NCI-H1092 (cell line): ENCODE measurements at places on chromosomes 2 and 18.

GRCh38 chr18:48003426-48004349, 73.2 kb upstream of the SMAD2 start:
- DNase-seq: no peak

DNA sequence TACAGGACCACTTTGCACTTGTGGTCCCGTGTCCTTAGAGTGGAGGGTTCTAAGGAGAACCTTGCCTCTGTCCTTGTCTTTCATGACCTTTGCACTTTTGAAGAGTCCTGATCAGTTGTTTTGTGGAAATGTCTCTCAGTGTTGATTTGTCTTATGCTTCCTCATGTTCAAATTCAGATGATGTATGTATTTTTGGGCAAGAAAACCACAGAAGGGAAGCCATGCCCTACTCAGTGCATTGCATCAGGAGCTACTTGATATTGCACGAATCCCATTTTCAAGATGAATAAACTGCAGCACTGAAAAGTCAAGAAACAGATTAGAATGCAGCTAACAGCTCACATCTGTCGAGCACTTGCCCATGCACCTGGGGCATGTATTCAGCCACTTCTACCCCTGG, 152.2 kb downstream of the INHBB start:
- DNase-seq: no peak

- no peak for DNase-seq
These were observed 198.5 kb downstream of the TNS1 start for GRCh38 chr2:217804338-217804737.

DNA sequence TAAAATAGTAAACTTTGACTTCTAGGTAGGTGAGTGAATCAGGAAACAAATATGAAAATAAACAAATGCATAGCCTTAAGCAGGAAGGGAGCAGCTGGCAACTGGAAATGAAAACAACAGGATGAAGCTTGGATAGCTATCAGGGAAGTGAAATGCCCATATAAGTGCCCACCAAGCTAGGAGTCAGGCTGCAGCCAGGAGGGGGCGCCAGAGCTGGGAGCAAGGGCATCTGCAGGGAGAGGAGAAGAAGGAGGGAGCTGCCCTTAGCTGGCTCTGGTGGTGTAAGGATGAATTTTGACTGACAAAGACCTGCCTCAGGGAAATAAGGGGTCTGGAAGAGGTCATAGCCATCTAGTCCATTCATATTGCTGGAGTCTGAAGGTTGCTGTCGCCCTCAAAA, 298.3 kb downstream of the TDRD15 start:
- DNase-seq: no peak

DNA sequence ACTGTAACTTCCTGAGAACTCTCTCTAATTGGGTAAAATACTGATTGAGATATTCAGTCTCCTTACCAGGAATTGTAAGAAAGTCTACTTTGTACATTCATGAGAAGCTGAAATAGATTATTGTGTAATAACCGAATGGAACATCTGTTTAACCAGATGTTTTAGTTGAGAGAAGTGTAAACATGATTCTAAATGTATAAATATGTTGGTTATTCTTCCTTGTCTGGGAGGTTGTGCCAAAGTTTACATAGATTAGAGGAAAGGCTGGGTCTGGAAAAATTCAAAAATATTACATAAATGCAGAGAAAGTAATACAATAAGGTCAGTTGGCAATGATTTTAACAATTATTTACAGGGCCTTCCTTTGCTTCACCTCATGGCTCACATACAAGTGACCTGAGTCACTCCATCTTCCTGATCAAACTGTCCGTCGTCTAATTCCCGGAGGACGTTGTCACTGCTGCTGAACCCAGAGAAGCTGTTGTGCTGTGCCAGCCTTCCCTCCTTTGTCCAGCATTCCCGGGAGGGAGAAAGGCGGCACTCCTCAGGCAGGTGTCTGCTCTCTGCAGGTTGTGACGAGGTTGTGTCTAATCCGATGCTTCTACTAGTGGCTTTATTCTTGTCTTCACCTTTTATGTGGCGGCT, 55.9 kb downstream of the MOB4 start:
- DNase-seq: no peak

DNA sequence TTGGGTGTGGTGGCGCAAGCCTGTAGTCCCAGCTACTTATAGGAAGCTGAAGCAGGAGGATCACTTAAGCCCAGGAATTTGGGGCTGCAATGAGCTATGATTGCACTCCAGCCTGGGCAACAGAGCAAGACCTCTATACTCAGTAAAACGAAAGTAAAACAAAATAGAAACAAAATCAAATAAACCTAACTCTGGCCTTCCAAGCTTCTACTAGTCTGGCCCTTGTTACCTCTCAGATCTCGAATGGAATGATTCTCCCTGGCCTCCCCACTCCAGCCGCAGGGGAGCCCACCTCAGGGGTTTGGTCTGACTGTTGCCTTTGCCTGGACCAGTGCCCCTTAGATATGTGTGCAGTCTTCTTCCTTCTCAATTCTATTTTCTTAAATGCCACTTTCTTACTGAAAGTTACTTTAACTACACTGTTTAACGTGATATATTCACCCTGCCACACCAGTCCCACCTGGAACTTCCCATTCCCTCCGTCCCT, 160.0 kb upstream of the GCFC2 start:
- no peak for DNase-seq

DNA sequence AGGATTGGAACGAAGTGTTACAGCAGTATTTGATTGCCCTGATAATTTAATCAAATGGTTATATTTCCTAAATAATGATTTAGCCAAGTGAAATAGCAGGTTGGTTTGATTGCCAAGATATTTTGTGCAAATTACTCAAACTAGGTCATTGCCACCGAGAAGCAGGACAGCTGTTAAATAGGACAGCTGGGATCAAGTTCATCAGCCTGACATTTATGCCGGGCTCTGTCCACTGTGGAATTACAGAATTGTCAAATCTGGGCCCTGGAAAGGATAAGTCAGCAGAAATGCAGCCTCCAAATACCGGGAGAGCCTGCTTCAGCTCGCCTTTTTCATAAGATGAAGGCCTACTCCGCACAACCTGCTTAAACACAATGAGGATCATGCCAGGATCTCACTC, 73.9 kb upstream of the RPL31 start:
- DNase-seq: no peak

GRCh38 chr2:222912117-222912516, 51.3 kb downstream of the ACSL3 start:
- no peak for DNase-seq

DNA sequence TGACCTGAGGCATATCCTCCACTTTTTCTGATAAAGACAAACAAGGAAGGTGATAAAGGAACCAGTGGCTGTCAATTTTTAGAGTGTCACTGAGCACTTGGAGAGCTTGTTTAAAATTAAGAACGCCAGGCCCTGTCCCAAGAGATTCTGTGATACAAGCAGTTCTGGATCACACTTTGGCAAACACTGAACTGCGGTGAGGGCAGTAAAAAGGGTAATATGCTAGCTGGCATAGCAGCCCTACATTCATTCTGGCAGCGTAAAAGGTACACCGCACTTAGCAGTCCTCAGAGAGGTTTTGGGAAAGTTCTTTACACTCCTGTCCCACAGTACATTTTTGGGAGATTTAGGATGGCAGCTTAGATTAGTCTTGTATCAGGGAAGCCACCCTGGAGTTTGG, 101.3 kb upstream of the CCDC150 start:
- DNase-seq: no peak

DNA sequence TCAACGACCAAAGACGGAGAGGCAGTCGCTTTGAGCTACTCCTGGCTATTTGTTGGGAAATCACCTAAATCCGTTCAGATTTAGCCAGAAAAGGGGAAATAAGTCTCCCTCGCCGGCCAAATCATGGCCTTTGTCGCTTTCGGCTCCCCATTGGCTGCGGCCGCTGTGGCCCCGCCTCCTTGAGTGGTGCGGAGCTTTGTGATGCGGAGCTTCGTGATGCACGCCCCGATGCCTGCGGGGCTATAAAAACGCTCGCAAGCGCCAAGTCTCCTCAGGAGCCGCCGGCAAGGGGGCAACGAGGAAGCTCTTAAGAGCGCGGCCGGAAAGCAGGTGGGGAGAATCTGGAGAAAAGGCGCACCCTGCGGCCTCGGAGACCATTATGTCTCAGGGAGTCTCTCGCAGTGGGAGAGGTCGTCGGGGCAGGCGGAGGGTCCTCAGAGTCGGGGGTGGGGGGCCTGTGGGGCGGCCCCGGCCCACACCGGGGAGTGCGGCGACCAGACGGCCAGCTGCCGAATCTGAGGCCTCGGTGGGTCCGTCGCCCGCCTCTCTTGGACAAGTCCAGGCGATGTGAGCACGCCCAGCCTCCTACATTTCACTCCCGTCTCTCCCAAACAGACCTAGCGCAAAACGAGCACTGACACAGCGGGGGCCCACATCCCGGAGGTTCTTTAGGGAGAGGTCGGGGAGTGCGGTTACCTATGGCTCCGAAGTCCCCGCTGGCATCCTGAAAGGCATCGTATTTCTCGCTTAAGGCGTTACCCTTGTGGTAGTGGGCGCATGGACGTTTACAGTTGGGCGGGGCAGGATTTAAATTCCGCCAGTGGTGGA, at the start of gene CABYR:
CABYR (plus strand) TSS at position 274 of the 828 bp plus-strand sequence. CDS start 4,053 bp downstream, outside the sequence.
- peak; percentile 92 for DNase-seq

DNA sequence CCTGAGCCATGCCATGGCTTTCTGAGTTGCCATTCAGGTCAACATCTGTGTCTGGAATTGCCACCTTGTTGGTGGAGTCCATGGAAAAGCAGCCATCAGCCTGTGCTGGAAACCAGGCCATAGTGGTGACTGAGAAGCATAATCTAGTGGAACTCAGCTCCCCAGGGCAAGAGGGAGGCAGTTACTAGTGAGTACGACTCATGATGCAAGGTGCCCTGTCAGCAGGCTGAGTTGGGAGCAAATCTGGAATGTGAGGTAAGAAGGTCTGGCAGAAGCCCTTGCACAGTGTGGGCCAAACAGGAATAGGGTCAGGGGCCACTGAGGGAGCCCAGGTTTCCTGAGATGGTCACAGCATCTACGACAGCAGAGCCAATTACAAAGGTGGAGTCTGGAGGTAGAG, 37.1 kb downstream of the SULT1C2 start:
- no peak for DNase-seq

- no peak for DNase-seq
These were observed 50.7 kb downstream of the SFXN5 start for GRCh38 chr2:73020657-73021370.

GRCh38 chr2:157841485-157841884, 34.6 kb downstream of the ACVR1 start:
- DNase-seq: no peak

DNA sequence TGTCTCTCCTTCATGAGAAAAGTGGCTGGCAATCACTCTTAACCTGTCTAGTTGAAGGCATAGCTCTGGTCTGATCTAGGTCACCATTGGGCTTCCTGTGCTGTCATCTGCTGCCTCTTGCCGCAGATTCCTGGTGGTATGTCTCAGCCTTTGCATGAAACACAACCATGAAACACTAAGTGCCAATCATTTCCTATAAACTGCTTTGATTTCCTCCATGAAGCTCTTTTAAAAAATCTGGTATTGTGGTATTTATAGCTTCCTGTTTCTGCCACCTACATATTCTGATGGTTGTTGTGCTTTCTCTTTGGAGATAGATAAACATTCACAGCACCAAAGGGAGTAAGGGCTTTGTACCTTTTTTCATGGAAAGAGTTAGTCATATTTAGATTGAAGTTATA, 120.0 kb upstream of the EPC2 start:
- no peak for DNase-seq

DNA sequence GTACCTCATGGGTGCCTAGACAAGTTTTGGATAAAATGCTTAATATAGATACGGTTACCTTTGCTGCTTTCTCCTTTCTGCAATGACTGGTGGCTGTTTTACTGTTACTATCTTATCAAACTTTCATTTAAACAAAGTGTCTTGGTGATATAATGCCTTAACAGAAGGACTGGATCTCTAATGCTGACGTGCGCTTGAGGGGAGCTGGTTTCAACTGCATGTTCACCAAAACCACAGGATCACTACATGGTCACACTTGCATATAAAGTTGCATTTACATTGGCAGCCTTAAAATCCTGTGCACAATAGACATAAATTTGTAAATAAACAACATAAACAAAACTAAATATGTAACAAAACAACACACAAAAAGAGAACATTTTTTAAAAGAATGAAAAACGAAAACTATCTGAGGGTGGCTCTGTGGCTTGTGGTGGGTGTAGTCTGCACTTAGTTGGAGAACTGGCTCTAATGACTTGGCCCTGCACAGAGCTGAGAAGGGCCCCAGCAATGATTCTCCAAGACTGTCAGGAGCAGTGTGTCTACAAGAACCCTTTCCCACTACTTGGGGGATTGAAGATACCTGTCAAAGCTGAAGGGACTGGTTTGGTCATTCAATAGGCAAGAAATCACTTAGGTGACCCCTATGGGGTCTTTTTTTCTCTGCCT, 135.5 kb downstream of the UXS1 start:
- no peak for DNase-seq

DNA sequence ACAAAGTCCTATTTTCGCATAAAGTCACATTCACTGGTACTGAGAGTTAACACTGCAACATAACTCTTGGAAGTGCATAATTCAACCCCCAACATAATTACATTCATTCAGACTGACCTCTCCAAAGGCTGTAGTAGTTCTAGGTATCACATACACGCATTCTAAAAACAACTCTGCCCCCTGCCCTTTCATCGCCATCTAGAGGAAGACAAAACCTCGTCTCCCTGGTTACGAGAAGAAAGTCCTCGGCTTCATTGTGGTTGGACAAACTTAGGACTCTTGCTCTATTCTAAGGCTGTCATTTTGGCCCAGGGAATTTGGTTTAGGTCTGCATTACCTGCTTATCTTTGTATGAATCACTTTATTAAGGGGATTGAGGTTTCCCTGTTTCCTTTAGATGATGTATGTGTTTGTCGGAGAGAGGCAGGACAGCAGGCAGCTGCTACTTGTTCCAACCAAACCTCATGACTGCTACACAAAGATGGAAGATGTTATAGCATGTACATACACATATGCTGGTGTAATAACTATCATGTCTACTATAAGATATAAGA, 215.4 kb upstream of the NRXN1 start:
- DNase-seq: no peak

GRCh38 chr2:237361194-237362004, 52.6 kb downstream of the COL6A3 start:
- DNase-seq: no peak

GRCh38 chr2:200342654-200343053, 36.2 kb downstream of the SPATS2L start:
- DNase-seq: no peak

DNA sequence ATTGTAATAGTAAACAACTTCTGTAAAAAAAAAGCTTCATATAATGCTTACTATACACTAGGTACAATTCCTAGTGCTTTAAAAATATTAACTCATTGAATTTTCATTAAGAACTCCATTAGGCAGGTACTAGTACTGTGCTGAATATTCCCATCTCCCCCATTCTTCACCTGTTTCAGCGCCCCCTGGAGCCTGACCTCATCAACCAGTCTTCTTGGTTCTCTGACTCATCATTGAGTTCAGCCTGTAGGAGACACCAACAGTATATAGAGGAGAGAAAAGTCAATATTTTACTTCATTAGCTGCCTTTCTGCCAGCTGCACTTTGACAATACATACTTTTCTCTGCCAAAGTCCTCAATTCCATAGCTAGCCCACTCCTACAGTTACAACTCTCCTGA, 1009.9 kb upstream of the KLHL29 start:
- DNase-seq: no peak

DNA sequence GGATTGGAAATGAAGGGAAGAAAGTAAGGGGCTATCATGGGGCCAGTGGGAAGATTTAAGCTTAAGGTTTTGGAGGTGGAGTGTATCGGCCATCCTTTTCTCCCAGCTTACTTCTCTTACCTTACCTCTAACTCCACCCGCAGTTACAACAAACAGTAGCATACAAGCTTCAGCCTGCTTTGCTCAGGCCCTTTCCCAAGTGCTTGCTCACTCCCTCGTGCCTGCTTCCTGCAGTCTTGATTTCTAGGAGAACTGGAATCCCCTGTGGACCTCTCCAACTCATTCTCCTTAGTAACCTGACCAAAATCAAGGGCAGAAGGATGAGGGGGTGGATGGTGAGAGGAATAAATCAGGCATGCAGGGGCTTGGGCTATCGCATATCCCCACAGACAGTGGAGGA, 5.8 kb upstream of the LYG2 start:
- DNase-seq: no peak
